ENCODE measurements at places on chromosomes 11 and 22. TPM values are rescaled to one million over a fixed set of nuclear protein-coding genes. Genes with fewer than 3 reads are reported as not detected.

SCGB1C1 gene
- polyA plus RNA-seq = 1.3 TPM

GRCh38 chr22:27930331-27931060, 11.4 kb upstream of the PITPNB start:
- DNase-seq = no peak

- no peak for DNase-seq
These were observed 75.9 kb downstream of the PHF21B start for GRCh38 chr22:44933666-44934453.

DNA sequence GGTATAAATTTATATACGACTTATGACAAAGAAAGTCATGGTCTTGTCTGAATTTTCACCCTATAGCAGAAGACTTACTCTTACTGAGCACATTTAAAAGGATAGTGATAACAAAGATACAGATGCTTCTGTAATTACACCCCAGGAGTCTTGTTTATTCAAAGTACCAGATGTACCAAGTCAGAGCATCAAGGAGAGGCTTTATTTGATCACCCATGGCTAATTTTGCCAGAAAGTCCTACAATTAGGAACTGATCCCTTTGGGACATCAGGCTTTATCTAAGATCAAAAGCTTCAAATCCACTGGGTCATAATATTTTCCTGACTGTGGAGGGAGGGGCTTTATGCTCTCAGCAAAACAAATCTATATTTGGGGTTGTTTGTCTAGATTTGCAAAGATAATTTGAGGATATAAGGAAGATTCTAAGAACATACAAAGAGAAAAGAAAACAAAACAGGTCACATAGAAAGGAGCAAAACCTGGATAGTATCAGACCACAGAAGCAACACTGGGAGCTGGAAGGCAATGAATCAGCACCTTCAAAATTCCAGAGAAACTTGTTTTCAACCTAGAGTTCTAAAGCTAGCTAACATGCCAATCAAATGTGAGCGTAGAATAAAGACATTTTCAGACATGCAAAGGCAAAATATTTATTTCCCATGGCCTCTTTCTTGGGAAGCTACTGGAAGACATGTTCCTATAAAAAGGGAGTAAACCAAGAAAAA, 124.8 kb upstream of the CSNK2A3 start:
- no peak for DNase-seq
